ENCODE measurements at places on chromosomes 5 and 9.

GRCh38 chr5:173042763-173043107 lies 13.4 kb upstream of the CREBRF start:
- DNase-seq: no peak

DNA sequence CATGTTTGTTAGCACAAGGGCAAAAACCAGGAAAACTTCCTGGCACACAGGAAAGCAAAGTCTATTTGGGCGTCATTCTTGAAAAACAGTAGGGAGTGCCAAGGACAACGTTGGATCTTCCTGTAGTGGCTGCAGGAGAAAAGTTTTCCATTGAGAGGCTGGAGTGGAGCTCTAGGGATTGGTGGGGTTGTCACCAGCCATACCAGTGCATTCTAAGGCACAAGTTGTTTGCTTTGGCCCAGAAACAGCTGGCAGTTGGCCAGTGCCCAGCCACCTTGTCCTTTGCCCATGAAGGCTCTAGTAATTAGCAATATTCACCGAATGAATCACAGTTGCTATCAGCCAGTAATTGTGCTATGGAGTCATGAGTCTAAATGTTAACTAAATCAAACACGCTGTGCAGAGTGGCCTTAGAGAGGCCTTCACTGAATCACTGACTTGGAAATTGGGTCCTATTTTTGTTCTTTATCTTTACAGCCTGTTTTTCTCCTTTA lies 26.4 kb downstream of the TNFSF15 start:
- DNase-seq: peak; percentile 31

GRCh38 chr5:123874600-123875201 lies 362.7 kb downstream of the CSNK1G3 start:
- DNase-seq: no peak

- DNase-seq: no peak
Observed at GRCh38 chr5:154474396-154475334, 3.4 kb downstream of the HAND1 start.

DNA sequence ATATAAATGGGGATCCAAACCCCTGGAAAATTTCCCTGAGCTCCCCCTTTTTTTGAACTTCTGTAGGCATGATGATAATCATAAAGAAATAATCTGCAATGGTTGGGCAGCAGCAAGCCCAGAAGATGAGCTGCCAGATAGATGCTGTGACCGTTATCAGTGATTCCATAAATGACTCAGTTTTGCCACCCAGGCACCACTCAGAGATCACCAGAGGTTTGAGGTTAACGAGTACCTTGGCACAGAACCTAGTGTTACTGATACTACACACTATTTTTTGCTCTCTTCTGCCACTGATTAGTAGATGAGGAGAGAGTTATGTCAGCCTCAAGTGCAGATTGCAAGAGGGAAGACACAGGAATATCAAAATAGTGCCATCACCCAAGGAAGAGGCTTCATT lies 199.3 kb upstream of the PTGER4 start:
- DNase-seq: no peak

DNA sequence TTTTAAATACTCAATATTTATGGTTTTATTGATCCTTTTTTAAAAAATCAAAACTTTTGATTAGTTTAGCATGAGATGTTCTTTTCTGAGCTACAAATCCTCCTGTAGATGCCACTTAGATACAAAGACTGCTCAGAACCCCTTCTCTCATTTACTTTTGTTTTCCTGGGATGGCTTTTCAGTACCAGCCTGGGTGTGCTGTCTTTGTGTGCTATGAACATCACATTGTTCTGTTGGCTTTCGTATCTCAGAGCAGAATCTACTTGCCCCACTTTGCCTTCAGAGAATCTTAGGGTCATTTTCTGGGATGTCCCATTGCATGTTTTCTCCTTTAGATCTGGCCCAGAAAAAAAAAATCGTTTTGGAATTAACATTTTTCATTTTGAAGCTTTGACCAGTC lies 85.9 kb downstream of the RASGRF2 start:
- DNase-seq: no peak

DNA sequence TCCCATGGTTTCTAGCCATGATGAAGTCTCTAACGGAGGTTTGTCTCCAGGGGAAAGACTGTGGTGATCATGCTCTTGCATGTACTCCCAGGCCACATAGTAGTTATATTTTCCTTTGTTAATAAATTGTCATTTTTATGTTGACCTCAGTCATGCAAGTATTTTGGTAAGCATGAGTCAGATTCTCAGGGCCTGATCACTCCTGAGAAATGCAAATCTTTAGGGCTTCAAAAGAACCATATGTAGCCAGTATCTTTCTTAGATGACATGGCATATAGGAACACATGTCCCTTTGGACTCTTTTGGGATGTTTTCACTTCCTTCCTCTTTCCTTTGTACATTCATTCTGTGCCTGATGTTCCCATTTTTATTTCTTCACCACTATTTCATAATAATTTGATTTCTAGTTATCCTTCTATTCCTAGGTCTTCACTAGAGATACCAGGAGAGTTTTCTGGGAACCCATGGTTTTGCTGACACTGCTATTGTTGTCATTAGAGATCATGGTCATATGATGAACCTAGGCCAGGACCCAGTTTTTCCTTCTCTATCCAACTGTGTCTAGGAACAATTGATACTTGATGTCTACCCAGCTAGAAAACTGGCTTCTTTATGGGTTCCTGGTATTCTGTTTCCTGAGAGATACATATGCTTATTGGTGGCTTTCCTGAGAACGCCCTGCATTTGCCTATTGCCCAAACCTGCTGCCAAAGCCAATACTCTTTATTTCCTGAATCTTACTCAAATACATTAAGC lies 248.1 kb upstream of the NREP start:
- peak; percentile 57 for DNase-seq

- no peak for DNase-seq
Observed at GRCh38 chr9:137482094-137482781, 23.1 kb upstream of the NSMF start.

DNA sequence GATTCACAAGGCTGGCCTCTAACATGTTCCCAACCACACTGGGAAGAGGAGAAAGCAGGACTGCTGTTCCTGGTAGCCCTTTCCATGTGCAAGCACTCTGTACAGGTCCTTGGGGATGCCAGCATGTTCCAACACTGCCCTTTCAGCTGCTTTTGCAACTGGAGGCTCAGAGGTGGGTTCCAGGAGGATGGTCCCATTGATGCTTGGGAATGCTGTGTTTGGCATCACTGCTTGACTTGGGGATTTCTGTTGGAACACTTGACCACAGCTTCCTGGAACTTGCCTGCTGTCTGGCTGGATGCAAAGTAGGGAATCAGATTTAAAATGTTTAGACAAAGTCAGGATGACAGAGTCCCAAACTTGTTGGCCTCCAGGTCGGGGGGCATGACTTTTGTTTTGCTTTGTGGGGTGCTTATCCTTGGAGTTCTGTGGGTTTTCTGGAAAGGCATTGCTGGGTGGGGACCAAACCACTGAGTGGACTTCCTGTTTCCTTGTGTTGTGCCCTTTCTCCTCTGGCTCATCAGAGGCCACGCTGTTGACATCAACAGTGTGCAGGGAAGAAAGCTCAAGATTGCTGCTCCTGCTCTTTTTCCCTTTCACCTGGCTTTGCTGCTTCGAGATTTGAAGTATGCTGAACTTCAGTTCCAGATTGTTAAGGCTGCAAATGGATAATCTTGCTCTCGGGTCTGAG lies 148.5 kb upstream of the RPS23 start:
- no peak for DNase-seq

DNA sequence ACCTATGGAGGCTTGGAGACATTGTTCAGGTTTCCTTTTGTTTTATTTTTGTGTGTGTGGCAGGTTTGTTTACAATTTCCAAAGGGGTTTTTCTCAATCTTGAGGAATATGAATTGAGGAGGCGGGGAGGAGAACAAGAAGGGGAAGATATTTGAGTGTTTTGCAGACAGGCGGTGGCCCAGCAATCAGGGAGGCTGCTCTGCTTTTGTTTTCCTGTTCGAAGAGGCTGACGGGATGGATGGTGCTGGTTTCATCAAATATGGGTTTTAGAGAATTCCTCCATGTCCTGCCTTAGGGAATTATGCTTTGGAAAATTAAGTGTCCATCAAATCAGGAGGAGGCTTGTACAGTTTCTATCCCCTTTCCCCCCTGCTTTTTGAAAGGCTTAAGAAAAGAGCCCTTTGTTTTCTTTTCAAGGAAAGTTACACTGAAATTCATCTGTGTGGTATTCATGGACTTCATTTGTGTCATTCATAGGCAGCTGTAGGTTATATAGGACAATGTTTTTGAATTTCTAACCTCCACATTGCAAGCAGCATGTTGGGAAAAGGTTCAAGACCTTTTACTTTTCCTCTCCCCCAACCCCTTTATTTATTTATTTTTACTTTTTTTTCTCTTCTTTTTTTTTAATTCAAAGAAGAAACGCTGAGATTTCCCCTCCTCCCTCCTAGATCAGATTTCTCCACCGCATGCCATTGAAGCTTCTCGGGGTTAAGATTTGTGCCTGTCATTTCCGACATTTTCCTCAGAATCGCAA lies 107.4 kb downstream of the ZNF462 start:
- DNase-seq: no peak

GRCh38 chr5:175795959-175796358 lies 75.4 kb upstream of the CPLX2 start:
- no peak for DNase-seq

DNA sequence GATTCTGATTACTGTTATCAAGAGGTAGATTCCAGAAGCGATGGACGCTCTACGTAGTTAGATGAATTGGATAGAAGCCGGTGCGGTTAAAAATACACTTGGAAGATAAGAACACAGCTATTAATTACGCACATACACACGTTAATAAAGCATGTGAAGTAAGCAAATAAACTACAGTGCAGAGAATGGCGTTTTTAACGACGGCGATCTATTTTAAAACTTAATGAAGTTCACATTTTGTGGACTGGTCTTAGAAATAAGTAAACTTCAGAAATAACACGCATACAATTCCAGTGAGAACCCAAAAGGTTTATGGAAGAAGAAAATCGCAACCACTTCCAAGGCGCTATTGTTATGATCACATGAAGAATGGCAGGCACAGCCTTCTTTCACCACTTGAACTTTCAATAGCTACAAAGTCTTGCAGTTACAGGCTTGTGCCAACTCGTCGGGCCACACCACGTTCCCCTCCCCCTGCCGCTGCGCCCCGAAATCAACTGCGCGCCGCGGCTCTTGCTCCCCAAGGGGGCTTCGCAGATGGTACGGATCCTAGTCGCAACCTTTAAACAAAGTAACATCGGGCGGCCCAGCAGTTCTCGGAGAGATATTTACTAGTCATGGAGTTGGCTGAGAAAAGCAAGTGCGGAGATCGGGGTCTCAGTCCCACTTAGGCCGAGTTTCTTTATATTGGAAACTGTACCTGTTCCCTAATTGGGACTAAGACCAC lies 866 bp upstream of the SEMA6A start:
- DNase-seq: no peak

DNA sequence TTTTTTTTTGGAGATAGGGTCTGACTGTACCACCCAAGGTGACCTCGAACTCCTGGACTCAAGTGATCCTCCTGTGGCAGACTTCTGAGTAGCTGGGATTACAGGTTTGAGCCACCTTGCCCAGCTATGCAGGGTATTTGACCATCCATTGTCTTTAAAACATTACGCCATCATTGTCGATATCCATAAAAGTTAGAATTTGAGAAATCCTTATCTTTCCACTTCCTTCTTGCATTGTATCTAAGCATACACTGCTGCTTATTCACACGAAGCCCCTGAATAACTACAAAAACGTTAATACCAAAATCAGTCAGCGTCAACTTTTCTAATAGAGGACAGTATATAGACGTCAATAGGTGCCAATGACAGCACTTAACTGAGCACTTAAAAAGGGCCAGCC lies 5.4 kb upstream of the OTULINL start:
- DNase-seq: no peak
